ENCODE measurements at places on chromosomes 11 and 22. TPM values are rescaled to one million over a fixed set of nuclear protein-coding genes. Genes with fewer than 3 reads are reported as not detected.

DNA sequence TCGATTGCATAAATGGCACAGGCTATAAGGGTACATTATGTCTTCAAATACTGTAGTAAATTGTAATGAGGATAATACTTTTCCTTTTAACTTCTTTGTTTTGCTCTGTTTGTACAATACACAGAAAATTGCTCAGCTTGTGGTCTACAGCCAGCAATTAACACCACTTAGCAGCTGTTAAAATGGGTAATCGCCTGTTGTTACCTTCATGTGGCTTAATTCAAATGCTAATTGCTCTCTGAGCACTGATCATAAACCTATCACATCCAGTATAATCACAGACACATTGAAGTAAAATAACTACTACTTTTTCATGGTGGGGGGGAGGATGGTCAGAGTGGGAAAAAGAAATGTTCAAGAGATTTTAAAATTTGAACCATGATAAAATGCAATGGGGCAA, 1164.1 kb upstream of the CNTN5 start:
- no peak for DNase-seq

GRCh38 chr11:47106798-47107411, 69.8 kb downstream of the ARFGAP2 start:
- no peak for DNase-seq

PLAAT2 gene
- total RNA-seq = not detected

GRCh38 chr11:115802641-115803040, 298.4 kb upstream of the CADM1 start:
- no peak for DNase-seq

DNA sequence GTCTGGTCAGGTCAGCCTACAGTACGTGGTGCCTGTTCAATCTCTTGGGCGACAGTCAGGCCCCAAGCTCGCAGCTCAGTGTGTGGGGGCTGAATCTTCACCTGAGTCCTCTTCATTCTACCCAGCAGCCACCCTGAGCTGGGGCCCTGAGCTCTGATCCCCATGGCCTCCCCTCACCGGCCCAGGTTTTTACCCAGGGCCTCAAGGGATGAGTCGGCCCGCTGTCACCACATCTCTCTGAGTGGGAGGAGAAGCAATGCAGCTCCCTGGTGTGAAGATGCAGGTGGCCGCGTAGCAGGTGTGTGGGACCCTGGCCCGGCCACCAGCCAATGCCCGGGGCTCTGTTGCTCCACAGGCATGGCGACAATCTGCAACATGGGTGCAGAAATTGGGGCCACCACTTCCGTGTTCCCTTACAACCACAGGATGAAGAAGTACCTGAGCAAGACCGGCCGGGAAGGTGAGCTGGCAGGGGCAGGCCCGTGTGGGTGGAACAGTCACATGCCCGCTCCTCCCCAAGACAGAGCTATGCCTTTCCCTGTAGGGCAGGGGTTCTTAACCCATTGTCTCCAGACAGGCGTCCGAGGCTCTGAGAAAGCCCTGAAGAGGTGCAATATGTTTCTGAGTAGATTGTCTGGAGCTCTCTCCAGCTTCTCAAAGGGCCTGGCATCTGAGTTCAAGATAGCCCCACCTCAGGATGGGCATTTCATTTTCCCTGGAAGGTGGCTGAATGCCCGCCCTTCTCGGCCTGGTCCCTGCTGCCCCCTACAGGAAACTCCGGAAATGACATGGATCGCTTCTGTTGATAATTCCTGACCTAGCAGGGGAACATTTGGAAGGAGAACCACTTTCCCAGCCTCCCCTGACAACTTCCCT, 26.9 kb downstream of the POLR3H start:
- no peak for DNase-seq

GRCh38 chr11:107565219-107565937, at the start of gene ALKBH8:
ALKBH8 (minus strand) TSS chr11:107565735; CDS start chr11:107560893, 4,842 bp downstream.
- peak; percentile 68 for DNase-seq

GRCh38 chr11:79110796-79111195, 330.0 kb downstream of the TENM4 start:
- DNase-seq = no peak

GRCh38 chr22:37904572-37905533, 1.2 kb upstream of the MICALL1 start:
- peak; percentile 94 for DNase-seq

DNA sequence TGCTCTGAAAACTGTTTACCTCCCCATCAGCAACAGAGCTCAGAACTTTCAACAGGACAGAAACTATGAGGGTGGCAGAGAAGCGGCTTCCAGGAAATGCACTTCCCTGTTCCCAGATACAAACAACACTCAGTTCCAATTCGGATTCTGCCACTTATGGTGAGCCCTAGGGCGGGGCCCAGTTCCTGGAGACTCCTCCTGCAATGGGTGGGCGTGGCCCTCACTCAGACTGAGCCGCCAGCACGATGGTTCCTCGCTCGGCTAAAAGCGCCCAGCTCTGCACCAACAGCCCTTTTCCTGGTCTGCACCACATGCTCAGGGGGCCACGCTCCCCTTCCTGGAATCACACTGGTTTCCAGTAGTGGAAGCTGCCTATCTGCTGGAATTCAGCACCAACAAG, 314.1 kb downstream of the CTTN start:
- no peak for DNase-seq

- DNase-seq = no peak
Measured at GRCh38 chr11:118878163-118878563, 5.5 kb upstream of the CXCR5 start.

GRCh38 chr11:66002648-66003225, 434 bp downstream of the BANF1 start:
- DNase-seq = peak; percentile 49

DNA sequence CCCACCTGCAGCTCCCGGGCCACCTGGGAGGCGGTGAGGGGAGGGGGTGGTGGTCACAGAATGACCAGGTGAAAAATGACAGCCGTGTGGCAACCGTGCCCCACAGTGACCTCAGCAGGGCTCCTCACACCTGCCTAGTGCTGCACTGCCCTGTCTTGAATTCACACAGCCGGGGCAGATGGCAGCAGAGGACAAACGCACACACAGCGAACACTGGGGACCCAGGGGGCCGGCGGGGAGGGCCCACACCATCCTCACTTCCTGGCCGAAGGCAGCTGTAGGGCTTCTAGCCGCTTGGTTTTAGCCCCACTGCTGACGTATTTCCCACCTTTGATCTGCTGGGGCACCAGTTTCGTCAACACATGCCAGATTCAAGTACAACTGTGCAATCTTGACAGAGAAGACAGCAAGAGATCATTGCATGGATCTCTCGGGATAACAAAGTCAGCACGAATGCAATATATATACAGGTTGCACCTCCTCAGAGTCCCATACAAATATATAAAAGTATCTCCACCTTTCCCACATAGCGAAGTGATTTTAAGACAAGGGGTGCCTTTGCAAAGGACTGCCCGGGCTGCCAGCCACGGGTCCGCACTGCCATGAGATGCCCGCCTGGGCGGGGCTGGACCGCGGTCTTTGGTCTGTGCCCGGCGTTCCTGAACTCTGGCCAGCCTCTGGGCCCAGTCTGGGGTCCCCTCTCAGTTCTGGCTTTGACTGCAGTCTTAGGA, 26.9 kb downstream of the TRMU start:
- DNase-seq = no peak

KDM4D gene
- 0.81 TPM for total RNA-seq

DNA sequence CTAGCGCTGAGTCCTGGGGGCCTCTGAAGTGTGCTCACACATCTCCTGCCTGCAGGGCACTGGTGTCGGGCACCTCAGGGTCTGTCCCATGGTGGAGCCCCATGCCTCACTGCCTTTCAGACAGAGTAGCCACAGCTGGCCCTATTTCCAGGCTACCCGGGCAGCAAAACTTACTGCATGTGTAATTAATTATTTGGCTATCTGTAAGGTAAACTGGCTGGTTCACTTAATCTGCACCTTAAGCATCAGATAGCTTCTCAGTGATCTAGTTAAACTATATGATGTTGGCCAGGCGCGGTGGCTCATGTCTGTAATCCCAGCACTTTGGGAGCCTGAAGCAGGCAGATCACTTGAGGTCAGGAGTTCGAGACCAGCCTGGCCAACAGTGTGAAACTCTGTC, 5.3 kb downstream of the PNPLA3 start:
- no peak for DNase-seq

CEP126 gene
- total RNA-seq = 1.2 TPM

DNA sequence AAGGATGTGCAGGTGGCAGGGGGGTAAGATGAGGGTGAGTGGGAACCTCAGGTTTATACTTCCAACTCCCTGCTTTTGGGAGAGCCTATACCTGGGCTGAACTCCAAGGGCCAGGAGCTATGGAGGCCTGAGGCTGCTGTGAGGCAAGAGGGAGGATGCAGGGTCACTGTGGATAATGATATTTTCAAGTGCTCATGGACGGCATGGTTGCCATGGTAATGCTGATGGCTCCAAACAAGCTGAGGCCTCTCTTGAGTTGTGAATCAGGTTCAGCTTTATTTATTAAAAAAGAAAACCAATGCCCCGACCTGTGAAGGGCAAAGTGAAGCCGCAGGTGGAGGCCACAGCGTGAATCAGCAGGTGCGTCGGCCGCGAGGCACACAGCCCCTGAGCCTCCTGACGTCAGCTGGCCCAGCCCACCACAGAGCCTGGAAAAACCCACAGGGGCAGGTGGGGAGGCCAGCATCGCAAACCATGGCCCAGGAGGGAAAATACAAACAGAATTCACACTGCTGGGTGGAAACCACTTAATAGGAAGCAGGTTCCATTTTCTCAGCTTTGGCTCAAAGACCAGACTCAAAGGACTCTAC, 17.4 kb upstream of the CREB3L1 start:
- no peak for DNase-seq

MGAT3 gene
- total RNA-seq = 1.1 TPM

KCNJ11 gene
- total RNA-seq = 0.12 TPM

DNA sequence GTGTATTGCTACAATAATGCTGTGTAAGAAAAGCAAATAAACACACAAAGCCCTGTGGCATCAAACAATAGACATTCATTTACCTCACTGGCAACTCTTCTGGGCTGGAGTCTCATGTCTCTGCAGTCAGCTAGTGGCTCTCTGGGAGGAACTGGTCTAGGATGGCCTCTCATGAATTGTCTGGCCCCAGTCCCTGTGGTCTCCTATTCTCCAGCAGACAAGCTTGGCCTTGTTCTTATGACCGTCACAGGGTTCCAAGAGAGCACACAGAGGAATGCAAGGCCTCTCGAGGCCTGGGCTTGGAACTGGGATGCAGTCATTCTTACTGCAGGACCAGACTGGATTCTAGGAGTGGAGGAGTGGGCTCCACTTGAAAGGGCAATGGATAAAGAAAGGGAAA, 141.2 kb upstream of the NTM start:
- no peak for DNase-seq

ROBO3 gene
- total RNA-seq = 8.9 TPM

- no peak for DNase-seq
Measured at GRCh38 chr22:49670456-49671330, 157.0 kb downstream of the BRD1 start.

- DNase-seq = no peak
Measured at GRCh38 chr11:104614961-104615360, 283.3 kb downstream of the CASP12 start.

- DNase-seq = no peak
Measured at GRCh38 chr22:49811020-49811791, 16.5 kb downstream of the BRD1 start.

FDX1 gene
- 17.9 TPM for total RNA-seq

GRCh38 chr22:41777749-41778425, 22.6 kb upstream of the CCDC134 start:
- no peak for DNase-seq

PDGFB gene
- total RNA-seq = not detected

- no peak for DNase-seq
Measured at GRCh38 chr11:36135076-36135475, 154.1 kb downstream of the COMMD9 start.

GRCh38 chr11:126338346-126339055, 17.0 kb upstream of the ST3GAL4 start:
- no peak for DNase-seq

DNA sequence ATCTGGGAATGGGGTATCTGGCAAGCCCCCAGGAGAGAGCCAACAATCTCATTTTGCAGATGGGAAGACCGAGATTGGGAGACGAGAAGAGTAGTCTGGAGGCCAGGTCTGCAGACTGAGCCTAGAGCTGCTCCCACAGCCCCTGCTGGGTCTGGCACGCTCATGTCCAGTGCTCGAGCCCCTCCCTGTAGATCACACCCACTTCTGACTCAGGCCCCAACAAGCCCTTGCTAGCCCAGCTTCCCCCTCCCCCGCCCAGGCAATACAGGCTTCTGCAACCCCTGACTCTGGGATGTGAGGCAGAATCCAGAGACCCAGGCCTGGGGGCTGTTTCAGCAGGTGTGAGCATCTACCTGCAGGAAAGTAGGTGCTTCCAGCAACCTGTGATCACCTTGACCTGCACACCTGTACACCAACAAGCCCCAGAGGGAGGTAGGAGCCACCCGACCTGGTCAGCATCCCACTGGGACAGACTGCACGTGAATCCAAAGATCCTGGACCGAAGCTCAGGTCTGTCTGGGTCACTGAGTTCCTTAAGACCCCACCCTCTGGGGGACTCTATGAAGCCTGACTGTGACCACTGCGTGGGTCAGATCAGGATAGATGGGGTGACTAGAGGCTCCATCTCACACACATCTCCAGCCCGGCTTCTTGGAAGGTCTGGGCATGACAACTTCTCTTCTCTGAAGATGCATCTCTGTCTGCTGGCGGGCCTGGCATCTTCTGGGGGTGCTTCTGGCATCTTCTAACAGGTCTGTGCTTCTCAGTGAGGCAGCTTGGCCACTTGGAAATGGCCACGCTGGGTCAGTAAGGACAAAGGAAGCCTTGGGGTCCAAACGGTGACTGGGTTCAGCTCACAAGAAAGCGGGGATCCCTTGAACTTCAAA, 29.3 kb downstream of the LINC01488 start:
- DNase-seq = no peak

- no peak for DNase-seq
Measured at GRCh38 chr22:18044548-18045271, 20.3 kb upstream of the MICAL3 start.

- DNase-seq = no peak
Measured at GRCh38 chr22:31496735-31497146, 405 bp downstream of the SFI1 start.

DNA sequence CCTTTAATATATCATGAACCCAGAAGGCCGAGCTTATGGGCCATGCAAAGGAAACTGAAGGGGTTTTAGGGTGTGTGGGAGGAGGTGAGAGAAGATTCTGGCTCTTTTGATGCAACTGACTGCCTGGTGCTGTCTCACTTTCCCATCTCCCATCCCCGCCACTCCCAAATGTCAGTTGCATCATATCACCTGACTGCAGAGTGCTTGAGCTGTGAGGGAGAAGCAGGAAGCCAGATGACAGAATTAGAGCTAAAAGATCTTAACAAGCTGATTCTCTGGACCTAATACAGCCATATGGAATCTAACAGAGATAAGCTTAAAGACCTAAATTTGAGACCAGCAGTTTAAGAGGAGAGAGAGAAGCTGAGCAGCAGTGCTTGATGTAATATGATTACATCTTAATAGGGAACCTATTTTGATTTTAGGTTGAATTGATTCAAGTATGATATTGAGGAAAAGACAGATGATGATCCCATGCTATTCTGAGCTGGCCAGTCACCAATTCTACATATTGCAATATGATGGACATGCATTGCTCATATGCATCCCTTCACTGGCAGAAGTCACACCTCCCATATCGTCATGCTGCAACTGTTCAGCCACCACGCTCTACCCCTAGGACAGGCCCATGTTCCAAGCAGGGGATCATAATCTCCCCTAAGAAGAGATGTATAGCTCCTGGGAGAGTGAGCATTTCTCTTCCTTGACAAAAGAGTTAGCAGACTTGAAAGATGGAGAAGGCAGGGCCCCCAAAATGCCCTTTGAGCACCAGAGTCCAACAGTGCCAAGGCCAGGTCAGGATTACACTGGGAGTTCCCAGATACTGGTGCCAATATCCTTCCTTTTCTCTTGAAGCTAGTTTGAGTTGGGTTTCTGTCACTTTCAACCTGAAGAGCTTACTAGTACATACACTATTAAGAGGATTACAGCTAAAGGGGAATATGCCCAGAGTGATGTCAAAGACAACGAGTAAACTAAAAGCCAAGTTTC, 44.9 kb downstream of the PLEKHA7 start:
- no peak for DNase-seq
